Activated T-cell treated with anti-CD3 and anti-CD28 coated beads for 1 hour (primary cell): ENCODE measurements at places on chromosomes 5 and 9.

DNA sequence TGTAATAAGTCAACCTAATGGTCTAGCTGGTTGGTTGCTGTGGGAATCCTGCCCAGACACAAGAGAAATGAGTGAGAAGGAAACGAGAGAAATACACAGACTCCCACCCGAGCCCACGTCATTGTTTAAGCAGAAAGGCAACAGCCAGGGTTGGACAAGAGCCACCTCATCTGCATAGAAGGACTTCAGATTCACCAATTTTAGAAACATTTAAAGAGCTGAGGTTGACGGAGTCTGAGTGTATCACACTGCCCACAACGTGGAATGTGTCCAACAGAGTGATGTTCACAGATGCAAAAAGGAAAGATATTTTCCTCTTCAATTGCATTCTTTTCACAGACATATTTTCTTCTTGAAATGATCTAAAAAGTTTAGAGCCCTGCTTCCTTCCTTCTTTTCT lies 349.5 kb downstream of the AGTPBP1 start:
- no peak for DNase-seq

DNA sequence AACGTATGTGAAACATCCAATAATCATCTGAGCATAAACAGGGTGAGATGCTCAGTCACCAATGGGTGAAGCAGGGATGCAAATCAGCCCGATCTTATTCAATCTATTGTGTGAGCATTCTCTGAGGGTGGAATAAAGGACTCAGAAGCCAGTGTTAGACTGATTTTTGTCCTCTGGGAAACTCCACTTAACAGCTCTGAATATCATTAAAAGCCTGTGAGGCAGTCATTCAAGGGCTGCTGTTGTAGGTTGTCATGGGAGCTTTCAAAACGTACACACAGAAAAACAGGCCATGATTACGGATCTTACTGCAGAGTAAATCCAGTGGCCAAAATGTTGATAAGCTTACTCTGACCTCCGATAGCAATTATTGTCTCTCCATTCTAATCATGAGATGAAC lies 266.5 kb upstream of the EFNA5 start:
- DNase-seq: no peak

DNA sequence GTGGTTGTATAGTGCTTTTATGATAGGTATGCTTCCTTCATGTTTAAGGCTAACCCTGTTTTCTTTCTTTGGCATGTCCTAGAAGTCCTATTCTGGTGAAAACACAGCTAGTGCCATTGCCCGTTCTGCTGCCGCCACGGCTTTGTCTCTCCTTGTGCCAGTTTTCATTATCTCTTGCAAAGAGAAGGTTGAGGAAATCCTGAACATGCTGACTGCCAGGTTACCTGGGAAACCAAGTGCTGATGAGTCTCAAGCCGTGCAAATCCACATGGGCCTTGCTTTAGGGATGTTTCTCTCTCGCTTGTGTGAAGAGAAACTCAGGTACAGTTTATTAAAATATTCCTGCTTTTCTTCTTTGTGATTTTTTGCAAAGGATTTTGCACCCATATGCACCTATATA lies 102.2 kb downstream of the HACD4 start:
- no peak for DNase-seq

GRCh38 chr5:9335754-9336495 lies 209.9 kb downstream of the SEMA5A start:
- no peak for DNase-seq

DNA sequence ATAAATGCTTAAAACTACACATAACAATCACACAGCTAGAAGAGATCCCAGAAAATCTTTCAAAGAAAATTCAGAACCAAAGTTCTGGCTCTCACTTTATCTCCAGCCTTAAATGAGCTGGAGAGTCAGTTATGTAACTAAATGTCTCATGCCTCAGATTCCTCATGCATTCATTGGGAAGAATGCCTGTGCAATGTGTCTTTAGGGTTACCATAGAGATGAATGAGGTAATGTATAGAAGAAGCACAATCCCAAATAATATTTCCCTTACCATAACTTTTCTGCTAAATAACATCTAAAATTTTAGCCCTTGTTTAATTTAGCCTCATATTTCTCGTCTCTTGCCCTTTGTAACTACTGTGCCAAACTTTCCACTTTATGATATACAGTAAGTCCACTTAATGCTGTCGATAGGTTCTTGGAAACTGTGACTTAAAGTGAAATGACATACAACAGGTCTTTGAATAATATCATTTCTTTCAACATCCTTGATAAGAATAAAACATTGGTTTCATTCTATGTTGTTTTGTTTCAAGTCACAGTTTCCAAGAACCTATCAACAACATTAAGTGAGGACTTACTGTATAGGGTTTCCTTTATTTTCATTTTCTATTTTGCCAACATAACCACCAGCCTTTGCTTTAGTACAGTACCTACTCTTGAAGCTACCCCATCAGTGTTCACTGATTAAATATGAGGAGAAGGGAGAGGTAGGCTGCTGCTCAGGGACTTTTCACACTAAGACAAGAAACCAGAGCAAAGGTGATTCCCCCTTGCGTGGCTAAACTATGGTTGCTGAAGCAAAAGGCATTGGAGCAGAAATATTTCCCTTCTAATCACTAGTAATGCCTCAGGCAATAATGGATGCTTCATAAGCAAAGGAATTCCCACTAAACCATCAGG lies 295.7 kb upstream of the PTGER4 start:
- no peak for DNase-seq

GRCh38 chr5:117872798-117873368 lies 1115.5 kb downstream of the DTWD2 start:
- DNase-seq: no peak

DNA sequence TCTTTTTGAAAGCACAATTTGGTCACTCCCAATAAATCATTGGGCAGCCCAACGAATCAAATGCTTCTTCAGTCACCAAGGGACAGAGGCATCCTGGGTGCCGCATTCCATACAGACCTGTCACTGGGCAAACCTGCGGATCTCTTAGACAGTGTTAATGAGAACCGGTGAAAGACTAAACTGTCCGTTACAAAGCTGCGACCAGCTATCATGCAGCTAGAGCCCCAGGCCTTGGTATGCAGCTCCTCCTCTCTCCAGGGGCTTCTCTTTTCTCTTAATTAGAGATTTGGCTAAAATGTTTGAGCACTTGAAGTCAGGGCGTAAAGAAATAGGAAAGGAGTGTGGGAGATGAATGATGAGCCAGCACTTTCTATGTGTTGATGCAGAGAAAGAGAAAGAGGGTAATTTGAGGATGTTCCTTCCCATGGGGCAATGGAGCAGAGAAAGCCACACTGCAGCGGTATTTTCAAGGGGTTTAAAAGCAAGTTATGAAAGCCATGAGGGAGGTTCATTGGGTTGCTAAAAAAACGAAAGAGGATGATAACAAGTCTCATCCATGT lies 175.3 kb downstream of the RFK start:
- DNase-seq: no peak

DNA sequence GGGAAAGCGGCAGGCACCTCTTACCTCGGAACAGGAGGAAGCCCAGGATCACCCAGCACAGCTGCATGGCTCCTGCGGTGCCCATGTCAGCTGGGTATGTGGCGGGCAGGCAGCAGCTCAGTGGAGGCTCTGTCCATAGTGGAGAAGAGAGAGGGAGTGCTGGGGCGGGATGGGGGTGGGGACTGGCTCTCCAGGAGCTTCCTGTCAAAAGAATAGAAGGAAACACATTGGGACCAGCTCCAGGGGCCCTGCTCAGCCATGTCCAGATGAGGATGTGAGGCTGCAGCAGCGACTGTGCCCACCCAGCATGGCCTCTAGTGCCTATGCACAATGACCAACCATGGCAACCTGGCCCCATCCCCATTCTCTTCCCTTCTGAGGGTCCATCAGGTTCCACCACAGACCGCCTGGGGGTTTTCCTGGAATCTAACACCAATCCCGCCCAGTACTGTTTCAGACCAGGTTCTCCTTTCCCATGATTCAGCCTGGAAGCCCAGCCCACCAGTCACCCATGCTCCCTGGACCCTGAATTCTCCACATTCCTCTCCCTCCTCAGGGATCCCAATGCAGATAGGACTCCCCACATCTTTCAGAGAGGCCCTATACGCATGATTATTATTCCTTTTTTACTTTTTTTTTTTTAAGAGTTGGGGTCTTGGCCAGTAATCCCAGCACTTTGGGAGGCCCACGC lies at the start of gene ECSCR:
Gene ECSCR (minus strand): TSS at position 158 of the 691 bp plus-strand sequence. CDS start 73 bp downstream, at position 85.
- DNase-seq: no peak

DNA sequence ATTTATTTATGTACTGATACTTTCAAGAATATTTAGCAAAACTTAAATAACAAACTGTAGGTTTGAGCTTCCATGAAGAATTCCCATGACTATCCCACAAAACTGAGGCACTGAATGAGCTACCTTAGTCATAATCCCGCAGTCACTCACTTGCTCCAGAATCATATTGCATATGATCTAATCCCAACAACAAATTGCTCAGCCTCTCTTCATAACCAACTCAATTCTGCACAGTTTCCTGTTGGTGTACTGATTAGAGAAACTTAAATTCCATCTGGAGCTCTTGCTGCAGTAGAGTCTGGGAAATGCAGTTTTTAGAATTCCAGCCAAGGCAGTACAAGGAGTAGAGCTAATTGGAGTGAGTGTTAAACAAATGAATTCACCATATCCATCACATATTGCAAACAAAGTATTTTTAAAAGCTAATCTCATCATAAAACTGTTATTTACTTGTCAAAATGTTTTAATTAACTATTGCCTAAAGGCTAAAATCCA lies 35.7 kb upstream of the CDH18 start:
- no peak for DNase-seq

DNA sequence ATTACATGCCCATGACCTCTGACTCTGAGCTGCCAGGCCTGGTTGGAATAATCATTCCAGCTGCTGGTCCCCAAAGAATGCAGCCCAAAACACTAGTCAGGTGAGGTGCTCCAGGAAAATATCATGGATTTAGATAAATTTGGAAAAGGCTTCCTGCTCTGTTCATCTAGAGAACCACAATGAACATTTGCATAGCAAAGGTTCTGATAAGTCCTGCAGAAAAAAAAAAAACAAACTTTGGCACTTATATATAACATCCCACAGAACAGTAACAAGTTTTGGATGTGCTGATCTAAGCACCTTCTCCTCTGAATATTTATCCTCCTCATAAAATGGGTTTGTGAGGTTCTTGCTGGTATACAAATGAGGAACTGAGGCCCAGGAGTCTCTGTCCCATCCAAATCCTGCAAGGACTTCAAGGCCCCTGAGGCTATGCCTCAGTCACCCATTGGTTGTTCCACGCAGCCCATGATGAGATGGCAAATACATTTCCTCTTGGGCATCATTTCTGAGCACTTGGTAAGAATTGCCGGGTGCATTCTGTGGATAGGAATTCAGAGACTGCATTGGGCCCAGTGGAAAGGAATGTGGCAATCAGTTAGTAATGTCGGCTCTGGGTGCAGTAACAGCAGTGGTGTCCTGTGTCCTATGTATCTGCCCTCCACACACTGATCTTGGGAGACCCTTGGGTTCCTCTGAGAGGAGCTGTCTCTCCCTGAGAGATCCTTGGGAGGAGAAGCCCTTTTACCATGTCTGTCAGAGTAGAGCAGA lies 73.4 kb upstream of the ASS1 start:
- DNase-seq: no peak

DNA sequence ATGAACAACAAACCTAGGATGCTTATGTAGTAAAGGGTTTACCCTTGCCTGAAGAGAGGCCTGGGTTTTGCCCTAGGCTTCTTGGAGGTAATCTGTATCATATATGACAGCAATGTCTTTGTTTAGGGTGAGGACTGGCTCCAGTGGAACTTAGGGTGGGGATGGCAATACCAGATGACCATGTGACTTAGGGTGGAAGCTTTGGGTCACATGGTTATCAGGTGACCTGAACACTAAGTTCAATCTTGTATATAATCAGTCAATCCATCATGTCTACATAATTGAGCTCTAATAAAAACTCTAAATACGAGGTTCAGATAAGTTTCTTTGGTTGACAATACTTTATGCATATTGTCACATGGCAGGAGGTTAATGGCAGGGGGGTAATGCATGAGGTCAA lies 10.6 kb upstream of the PPP2R2B start:
- DNase-seq: no peak

DNA sequence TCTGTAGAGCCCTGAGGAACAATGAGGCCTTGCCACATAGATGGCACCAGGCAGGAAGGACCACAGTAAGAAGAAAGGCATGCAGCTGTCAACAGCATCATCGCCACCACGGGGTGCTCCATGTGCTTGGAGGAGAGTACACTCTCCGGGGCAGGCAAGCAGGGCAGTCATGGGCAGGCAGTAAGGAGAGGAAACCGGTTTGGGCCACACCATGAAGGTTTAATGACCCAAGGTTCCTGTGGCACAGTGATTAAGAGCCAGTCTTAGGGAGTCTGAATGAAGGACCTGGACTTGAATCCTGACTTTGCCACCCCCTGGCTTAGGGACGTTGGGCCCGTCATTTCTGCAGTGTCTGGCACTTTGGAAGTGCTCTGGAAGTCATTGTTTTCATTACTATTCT lies 80.6 kb upstream of the ZBTB43 start:
- no peak for DNase-seq

GRCh38 chr9:13847270-13847669 lies 466.7 kb downstream of the NFIB start:
- no peak for DNase-seq

DNA sequence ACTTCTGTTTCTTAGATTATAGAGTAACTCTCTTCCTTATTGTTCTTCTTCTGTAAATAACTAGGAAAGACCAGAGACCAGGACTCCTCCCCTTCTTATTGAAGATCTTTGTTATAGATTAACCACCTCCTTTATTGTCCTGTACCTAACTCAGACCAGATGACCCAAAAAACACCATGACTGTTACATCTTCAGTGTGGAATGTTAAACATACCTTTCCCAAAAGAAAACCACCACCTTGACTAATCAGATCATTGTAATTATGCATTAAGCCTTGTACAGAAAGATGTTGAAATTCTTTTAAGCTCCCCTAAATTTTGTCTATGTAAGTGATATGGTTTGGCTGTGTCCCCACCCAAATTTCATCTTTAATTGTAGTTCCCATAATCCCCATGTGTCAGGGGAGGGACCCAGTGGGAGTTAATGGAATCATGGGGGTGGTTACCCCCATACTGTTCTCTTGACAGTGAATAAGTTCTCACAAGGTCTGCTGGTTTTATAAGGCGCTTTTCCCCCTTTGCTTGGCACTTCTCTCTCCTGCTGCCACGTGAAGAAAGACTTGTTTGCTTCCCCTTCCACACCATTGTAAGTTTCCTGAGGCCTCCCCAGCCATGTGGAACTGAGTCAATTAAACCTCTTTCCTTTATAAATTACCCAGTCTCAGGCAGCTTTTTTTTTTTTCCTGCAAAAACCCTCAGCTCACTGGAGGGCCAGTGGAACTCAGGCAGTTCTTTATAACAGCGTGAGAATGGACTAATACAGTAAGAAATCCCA lies 26.3 kb downstream of the ARSB start:
- no peak for DNase-seq
